ENCODE measurements at places on chromosomes 6 and 20.

- DNase-seq = no peak
Observed at GRCh38 chr6:145699462-145699861, 35.9 kb downstream of the EPM2A start.

GRCh38 chr6:73951183-73951582 is 255.2 kb downstream of the CD109 start:
- no peak for DNase-seq

DNA sequence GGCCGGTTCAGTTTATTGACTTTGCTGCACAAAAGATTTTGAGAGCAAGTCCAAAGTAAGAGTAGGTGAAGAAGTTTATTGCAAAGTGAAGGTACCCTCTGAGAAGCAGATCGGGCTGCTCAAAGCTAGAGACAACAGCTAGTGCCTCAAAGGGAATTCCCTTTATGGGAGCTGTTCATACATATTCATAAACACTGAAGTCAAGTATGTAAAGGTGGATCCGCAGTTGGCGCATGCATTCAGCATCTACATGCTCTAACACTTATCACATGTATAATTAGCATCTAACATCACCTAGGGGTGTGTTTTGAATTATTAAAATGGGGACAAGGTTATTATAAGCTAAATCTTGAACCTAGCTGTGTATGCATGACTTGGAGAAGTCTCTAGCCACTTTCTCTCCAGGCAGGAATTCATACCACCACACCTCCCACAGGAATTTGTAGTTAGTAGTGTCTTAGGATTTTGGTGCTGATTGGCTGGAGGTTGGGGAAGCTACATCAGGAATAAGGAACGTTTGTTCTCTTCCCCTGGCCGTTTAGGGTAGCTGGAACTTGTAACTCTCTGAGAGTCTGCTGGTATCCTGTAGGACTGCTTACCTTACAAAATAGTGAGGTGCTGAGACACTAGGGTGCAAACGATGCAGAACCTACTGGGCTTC is 1633.9 kb downstream of the GRIK2 start:
- no peak for DNase-seq

DNA sequence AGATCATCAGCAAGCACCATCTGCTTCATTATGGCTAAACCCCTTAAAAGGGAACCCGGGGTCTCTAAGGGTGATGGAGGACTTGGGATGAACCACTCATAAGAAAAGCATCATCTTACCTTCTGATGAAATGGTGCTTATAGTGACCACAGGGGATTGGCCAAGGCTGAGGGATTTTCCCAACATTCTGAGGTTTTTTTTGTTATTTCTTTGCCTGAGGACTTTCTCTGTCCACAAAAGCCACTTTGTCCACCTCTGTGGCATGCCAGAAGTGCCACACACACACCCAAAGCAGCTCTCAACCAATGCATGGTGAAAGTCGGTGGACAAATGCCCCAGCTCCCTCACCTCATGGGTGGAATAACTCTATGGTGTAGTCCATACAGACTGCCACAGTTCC is 79.3 kb upstream of the TOP1 start:
- DNase-seq = no peak

DNA sequence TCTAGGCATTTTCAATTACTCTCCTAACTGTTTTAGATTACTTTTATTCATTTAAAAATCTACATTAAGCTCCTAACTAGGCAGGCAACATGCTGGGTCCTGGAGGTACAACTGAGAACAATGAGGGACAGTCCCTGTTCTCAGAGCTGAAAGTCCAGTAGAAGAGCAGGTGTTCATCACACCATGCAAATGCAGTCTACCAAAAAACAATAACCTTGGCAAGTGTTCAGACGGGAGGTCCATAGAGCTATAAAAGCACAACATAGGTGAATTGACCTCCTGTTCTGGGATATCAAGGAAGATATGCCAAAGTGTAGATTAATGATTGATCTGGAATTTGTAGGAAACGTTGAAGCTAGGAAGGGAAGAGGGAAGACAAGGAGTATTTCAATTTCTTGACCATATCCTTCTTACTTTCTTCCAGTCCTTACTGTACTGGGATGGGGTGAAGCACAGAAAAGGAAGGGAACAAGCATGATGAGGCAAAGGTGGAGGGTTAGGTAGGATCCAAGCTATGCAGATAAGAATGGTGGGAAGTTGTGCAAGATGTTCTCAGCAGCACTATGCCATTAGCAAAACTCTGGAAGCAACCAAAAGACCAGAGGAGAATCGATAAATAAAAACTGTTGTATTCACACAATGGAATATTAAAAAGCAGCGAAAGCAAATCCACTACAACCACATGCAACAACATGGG is 485.7 kb upstream of the JARID2 start:
- DNase-seq = no peak

DNA sequence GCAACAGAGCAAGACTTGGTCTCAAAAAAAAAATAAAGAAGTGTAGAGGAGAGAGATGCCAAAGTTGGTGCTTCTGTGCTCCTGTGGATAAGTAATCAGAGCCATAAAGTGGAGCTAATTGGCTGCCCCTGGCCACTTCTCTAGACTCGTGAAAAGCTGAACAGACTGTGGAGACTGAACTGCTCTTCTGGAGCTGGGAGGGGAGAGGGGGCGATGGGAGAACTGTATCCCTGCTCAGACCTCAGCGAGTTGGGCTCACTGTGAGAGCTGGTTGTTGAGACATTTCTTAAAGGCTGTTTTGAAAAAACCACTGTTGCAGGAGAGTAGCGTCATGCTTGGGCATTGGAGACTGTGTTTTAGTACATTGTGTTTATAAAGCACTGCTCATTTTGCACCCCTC is 125.7 kb downstream of the TCP11 start:
- DNase-seq = no peak

GRCh38 chr6:129685662-129686031 is 24.3 kb downstream of the ARHGAP18 start:
- DNase-seq = no peak

DNA sequence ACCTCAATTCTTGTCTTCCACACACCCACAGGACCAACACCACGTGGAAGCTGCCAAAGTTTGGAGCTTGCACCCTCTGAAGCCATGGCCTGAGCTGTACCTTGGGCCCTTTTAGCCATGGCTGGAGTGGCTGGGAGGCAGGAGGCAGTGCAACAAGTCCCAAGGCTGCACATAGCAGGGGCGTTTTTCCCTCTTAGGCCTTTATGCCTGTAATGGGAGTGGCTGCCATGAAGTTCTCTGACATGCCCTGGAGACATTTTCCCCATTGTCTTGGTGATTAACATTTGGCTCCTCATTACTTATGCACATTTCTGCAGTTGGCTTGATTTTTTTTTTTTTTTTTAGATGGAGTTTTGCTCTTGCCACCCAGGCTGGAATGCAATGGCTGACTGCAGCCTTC is 44.4 kb upstream of the SLC22A3 start:
- DNase-seq = no peak

- no peak for DNase-seq
Observed at GRCh38 chr6:77930382-77930781, 277.5 kb downstream of the MEI4 start.

- no peak for DNase-seq
Observed at GRCh38 chr6:73004861-73005260, 220.4 kb downstream of the KHDC1L start.

GRCh38 chr6:97136626-97137358 is 146.2 kb downstream of the MMS22L start:
- DNase-seq = no peak

DNA sequence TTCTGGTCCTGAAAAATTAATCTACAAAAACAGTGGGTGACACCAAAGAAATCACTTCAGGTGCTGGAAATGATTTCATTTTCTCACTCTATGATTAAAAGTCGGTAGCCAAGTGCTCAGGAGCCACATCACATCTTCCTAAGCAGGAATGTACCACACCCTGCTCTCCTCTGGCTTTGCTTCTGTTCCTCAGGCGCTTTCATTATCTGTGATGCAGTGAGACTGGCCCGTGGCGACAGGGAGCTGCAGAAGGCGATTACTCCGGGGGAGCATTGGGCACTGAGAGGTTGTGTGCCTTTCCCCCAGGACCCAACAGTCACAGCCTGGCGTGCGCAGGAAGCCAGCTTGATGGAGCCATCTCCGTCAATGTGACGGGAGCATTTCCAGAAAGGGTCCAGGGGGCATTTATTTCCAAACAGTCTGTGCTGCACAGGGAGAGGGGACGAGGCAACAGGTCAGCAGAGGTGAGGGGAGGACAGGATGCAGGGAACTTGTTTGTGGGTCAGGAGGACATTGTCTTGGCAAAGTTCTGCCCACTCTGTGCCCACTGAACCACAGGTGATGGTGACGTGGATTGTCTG is 5.6 kb upstream of the ZNF831 start:
- DNase-seq = no peak

DNA sequence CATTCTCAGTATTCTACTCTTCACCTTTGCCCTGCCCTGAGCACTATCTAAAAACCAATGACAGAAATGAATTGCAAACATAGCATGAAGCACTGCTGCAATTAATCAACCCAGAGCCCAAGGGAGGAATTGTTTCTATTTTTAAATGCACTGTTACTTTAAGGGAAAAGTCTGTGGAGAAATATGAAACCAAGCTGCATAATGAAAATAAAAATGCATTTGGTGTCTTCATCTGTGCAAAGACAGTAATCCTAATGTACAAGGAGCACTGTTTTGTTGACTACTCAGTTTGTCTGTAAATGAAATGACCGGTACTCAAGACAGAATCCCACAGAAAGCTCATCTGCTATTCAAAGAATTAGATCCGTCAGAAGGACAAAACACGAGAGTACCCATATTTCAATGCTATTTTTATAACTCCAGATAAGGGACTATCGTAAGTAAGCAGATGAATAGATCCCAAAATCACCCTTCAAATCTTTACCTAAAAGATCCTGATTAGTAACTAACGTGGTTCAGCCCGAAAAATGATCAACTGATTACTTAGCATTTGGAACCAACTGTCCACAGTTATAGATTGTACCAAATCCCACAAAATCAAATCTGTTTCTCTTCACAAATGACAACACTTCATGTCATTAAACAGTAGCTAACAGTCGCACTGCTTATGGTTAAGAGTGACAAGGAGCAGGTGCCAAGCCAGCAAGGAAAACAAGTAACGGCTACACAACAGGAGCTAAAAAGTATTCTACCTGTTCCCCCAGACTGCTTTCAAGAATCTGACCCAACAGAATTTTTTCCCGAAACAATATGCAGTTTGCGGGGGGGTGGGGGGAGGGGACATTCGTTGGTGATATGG is 2.4 kb downstream of the KIF13A start:
- DNase-seq = no peak

DNA sequence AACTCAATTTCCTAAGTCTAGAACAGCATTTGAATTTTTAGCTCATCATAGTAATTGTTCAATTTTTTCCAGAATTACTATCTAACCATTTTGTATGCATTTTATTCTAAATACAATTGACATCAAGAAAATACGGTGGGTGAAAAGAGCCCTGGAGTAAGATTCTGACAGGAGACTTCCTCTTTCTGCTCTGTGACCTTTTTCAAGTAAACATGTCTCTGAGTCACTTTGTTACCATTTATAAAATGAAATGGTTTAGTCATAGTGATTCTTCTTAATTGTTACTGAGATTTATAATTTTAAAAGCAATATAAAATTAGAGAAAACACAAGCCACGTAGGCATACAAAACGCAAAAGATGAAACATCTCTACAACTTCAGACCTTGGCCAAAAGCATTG is 80.2 kb downstream of the PLCB1 start:
- no peak for DNase-seq

- DNase-seq = no peak
Observed at GRCh38 chr20:47789081-47789763, 3.9 kb upstream of the SULF2 start.

- DNase-seq = no peak
Observed at GRCh38 chr6:52286798-52287432, 2.4 kb upstream of the MCM3 start.

GRCh38 chr6:127893541-127893940 is 7.3 kb downstream of the THEMIS start:
- no peak for DNase-seq

DNA sequence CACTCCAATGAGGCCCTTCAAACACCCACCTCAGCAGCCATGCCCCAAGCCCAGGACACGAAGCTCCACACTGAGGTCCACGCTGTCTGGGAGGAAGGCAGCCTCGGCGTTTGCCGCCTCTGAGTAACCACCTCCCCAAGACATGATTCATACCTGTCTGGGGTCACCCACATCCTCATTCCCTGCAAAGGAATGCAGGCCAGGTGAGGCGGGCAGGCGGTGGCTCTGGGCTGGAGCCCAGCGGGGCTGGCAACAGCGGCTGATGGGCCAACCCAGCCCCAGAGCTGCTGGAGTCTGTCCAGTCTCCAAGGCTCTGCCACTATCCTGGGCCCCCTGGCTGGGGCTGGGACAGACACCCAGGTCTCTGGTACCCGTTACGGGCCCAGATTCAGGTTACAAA is 14.8 kb downstream of the PMEPA1 start:
- DNase-seq = no peak

- no peak for DNase-seq
Observed at GRCh38 chr20:53914781-53915445, 155.5 kb downstream of the BCAS1 start.

- no peak for DNase-seq
Observed at GRCh38 chr6:148263010-148263409, 79.6 kb upstream of the SASH1 start.

DNA sequence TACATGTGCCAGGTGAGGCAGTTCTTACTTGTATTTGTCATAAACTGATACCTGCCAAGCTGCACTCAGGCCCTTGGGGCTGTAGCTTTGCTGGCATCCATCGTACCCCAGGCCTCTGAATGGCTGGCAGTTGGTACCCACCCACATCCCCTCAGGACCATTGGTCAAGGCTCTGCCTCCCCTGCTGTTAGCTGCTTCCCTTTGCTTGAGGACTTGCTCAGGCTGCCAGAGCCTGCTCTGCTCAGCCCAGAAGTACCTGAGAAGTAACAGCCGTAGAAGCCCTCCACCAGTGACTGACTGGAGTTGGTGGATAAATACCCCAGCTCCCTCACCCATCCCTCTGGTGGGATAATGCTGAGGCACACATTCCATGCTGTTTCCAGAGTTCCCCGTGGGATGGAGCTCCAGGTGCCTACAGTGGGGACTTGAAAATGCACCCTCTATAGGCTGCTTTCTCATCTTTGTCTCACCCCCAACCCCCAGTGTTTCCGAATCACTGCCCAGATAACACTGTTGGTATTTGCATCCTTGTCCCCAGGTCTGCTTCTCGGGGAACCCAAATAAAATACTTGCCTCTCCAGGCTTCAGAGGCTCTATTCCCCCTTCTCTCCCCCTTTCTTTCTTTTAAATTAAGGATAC is 7.3 kb downstream of the EBF4 start:
- no peak for DNase-seq

DNA sequence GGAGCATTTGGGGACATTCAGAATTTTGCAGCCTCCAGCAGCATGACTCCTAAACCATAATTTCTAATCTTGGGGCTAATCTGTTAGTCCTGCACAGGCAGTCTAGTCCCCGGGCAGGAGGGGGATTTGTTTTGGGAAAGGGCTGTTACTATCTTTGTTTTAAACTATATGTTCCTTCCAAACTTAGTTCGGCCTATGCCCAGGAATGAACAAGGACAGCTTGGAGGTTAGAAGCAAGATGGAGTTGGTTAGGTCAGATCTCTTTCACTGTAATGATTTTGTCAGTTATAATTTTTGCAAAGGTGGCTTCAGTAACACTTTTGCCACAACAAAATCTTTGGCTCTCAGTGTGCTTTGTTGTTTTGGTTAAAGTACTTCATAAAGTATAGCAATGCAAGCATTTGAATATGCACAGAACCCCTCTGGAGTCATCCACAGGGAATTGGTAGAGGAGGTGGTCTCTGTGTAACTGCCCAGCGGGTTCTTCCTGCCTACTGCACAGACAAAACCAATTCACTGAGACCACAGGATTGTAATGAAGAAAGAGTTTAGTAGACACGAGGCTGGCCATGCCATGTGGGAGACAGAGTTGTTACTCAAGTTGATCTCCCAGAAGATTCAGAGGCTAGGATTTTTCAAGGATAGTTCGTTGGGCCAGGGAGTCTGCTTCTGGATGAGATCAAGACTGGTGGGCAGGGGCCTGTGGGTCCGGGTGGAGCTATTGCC is 224.1 kb upstream of the MYLIP start:
- no peak for DNase-seq
